Germinal center (tissue), 1 donor: ENCODE measurements at places on chromosomes 12 and 14.

- no peak for DNase-seq
Observed at GRCh38 chr12:286531-287300, 24.1 kb upstream of the SLC6A13 start.

DNA sequence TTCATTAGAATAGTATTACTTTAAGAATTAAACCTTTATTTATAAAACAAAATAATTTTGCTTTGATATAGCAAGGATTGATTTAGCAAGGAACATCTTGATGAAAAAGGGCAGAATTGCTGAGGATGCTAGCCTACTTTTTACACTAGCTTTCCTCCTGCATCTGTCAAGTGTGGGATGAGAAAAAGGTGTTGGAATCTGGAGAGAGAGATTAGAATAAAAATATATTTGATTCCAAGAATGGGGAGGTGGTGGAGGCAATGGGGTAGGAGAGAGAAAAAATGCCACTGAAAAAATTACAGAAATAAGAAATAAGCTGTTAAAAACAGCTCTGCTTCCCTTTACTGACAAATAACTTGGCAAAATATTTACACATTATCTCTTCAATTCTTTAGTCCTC lies 98.9 kb downstream of the NUMB start:
- DNase-seq: no peak

- no peak for DNase-seq
Observed at GRCh38 chr14:58066115-58066514, 85.9 kb downstream of the ARMH4 start.

DNA sequence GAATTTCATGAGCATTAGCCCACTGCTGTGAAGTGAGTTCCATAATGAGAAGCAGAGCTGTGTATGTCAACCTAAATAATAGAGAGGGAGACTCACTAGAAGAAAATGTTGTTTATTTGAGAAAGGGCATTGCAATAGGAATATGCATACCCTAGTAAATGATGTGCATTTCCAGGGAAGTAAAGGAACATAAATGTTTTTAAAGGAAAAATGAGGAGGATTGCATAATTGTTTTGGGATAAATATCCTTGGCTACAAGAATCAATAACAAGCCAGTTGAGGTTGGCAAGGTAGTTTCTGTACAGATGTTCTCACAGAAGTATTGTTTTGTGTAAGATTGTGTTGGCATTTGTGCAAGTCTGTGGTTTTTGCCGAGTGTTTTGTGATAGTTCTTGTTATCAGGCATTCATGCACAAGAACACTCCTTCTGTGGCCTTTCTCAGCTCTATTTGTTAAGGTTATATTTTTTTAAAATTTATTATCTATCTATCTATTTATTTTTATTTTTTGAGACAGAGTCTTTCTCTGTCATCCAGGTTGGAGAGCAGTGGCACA lies 47.1 kb downstream of the EMP1 start:
- no peak for DNase-seq

- DNase-seq: no peak
Observed at GRCh38 chr12:67220065-67220464, 49.1 kb upstream of the CAND1 start.

GRCh38 chr14:69648480-69649451 lies 37.4 kb downstream of the SUSD6 start:
- no peak for DNase-seq

- no peak for DNase-seq
Observed at GRCh38 chr12:84802161-84802560, 110.4 kb downstream of the SLC6A15 start.

DNA sequence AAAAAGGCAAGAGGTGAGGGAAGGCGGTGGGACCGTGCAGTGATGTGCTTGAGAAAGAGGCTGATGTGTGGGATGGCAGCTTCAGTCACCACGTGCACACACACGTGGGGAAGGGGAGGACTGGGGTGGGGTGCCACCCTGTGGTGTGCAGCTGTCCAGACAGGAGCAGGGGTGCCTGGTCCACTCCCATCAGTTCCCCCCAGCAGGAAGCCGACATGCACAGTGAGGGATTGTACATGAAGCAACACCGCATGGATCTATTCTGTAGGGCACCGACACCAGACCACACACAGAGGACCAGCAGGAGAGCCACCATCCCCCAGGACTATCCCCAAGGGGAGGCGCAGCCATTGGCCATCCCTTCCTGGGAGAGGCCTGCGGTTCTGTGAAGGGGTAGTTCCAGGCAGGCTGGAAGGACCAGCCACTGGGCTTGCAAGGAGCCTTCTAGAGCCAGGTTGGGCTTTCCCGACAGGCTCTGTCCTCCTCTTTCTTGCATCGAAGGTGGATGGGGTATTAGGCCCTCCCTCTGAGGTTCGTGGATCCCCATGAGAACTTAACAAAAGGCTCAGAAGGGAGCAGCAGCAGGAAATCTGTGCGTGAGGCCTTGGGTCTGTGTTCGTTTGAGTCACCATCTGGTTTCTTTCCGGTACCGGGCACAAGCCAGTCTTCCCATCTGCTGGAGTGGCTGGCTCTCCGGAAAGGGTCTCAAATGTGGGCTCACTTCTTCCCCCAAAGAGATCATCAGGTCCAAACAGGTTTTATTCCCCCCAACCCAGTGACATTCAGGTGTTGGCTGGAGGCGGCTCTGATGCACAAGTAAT lies 59.8 kb downstream of the PLEKHG3 start:
- no peak for DNase-seq

DNA sequence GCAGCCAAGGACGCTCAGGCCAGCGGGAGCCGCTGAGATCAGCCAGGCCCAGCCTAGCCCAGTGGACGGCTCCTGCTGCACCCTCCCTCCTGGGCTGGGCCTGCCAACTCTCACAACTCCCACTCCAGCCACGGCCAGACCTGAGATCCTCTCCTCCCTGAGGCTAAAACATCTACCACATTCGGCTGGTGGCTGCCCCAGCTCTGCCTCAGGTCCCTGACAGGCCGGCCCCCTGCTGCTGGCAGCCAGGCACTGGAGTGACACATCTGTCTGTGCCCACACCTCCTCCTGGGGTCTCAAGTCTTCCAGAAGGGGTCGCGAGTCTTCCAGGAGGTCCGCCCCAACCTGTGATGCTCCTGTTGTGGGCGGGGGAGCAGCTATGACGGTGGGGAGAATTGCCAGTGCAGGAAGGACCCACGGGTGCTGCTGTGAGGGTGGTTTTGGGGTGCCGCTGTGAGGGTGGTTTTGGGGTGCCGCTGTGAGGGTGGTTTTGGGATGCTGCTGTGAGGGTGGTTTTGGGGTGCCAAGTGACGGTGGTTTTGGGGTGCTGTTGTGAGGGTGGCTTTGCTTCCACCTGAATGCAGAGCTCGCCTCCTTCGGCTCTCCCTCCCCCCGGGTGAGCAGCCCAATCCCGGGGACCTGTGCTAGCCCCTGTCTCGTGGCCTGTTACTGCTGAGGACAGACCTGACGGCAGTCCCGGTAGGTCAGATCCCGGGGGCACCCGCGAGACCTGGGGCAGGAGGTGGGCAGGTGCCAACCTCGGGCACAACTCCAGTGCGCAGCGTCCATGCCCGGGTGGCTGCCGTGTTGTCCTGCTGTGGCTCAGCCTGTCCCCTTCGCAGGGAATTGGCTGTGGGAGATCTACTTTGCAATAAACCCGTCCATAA lies 27.5 kb upstream of the C14orf180 start:
- no peak for DNase-seq
